ENCODE measurements at places on chromosomes 12 and 14.

GRCh38 chr12:4311776-4312175, 9.2 kb upstream of the TIGAR start:
- DNase-seq: no peak

- peak; percentile 87 for DNase-seq
Observed at GRCh38 chr12:46430340-46430948, 57.9 kb upstream of the SLC38A2 start.

- peak; percentile 70 for DNase-seq
Observed at GRCh38 chr12:53550595-53550994, 43.3 kb upstream of the NPFF start.

- DNase-seq: peak; percentile 31
Observed at GRCh38 chr14:62006116-62006731, 244.0 kb downstream of the SNAPC1 start.

DNA sequence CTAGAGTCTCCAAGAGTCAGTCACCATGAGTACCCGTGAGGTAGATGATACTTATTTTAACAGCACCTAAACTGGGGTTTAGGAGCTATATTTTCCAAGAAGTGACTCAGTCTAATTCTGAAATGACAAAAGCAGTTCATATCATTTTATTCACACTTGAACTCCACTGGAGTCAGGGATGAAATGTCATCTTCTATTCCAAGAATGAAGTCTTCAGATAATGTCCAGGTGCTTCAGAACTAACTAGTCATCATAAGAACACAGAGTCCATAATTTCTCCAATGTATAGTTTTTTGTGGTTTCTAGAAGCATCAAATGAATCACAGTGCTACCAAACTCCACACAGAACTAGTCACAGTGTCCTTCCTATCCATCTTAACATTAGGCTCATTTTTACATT, 13.3 kb downstream of the DNM1L start:
- no peak for DNase-seq

- DNase-seq: no peak
Observed at GRCh38 chr14:85618978-85619377, 89.0 kb downstream of the FLRT2 start.

- DNase-seq: no peak
Observed at GRCh38 chr12:64731683-64732082, 27.5 kb downstream of the GNS start.

DNA sequence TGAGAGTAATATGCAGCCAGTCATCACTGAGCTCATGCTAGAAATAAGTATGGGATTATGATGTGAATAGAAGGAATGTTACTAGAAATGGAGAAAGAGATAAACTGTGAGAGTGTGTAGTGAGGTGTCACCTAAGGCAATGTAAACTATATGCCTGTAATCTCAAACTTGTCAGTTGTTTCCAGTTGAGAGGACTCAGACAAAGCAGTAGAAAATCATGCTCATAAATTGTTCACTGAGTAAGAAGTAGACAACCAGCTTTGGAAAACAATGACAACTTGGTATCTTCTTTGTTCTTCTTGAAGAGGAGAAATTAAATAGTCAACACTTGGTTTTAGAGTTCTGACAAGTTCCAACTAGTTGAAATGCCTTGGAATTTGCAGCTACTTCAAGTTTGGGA, 148.5 kb upstream of the OR4E1 start:
- DNase-seq: no peak

- DNase-seq: no peak
Observed at GRCh38 chr12:46920499-46920898, 94.7 kb upstream of the SLC38A4 start.

GRCh38 chr14:92645841-92646478, 102.5 kb downstream of the LGMN start:
- peak; percentile 93 for DNase-seq

GRCh38 chr14:75375983-75376382, 51.8 kb upstream of the JDP2 start:
- DNase-seq: no peak

GRCh38 chr14:68782091-68782981, 10.5 kb downstream of the ZFP36L1 start:
- no peak for DNase-seq

GRCh38 chr14:54762296-54762695, 140.3 kb downstream of the GCH1 start:
- DNase-seq: peak; percentile 56

DNA sequence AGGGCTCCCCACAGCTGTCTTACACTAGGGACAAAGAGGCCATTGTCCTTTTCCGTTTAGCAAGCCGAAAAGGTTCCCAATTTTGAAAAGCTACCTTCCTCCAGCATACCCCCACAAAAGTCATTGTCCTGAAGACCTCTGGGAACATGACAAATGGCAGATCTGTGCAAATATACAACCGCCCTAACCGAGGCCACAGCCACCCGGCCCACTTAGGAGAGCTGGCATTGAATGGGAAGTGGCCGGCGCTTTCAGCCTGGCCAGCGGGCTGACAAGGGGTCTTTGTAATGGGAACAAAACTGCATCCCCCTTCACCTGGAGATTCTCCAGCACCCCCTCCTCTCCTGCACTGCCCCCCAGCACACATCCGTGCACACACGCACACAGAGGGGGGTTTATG, 48.1 kb upstream of the VASH1 start:
- DNase-seq: no peak

GRCh38 chr12:92175961-92176360, 30.3 kb upstream of the BTG1 start:
- no peak for DNase-seq

- no peak for DNase-seq
Observed at GRCh38 chr12:5524116-5524768, 92.3 kb downstream of the NTF3 start.

GRCh38 chr14:106633721-106634120, 1107.3 kb downstream of the TMEM121 start:
- no peak for DNase-seq

GRCh38 chr12:11715621-11716020, 66.1 kb downstream of the ETV6 start:
- DNase-seq: no peak

DNA sequence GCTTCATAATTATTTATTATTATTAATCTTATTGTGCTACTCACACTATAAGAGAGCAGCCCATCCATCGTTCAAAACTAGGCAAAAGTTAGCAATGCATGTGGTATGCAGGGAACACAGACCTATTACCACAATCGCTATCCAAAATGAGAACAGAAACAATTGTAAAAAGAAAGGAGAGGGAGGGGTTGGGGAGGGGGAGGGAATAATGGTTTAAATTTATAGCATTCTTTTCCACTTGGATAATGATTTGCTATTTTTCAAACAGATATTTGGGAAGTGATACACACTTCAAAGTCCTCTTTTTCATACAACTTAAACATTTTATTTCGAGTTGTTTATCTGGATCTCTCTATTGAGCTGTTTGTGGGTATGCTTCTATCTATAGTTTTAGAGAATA, 248.6 kb upstream of the SOX5 start:
- peak; percentile 50 for DNase-seq

GRCh38 chr12:83018088-83018487, 331.4 kb downstream of the TMTC2 start:
- DNase-seq: peak; percentile 34

DNA sequence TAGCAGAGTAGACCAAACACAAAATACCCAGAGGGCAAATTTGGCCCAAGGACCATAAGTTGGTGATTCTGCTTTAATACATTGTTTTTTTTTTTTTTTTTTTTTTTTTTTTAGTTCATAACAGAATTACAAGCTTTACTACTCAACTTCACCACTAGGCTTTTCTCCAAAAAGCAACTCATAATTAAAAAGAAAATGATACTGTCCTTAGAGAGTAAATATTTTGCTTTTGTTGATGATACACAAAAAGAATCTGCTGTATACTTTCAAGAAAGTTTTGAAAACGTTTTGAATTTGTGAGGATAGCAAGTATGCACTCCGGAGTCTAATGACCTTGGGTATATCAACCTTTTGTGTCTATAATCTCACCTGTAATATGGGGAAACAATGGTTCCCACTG, 68.9 kb upstream of the LMO3 start:
- no peak for DNase-seq

DNA sequence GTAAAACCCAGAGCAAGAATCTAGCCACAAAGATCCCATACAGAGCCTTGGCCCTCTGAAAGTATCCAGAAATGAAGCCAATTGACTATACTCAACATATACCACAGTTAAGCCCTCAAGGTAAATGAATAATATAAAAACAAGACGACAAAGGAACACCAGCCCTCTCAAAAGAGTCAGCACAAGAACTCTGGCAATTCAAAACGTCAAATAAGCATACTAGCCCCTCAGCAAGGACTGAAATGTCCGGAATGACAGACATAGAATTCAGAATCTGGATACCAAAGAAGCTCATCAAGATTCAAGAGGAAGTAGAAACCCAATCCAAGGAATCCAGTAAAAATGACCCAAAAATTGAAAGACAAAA, 49.9 kb downstream of the GTF2A1 start:
- DNase-seq: no peak

GRCh38 chr14:54589076-54589475, 22.1 kb downstream of the SAMD4A start:
- peak; percentile 86 for DNase-seq

- peak; percentile 69 for DNase-seq
Observed at GRCh38 chr12:93784339-93785086, 107.3 kb downstream of the CRADD start.

- peak; percentile 18 for DNase-seq
Observed at GRCh38 chr12:77830583-77831351, at the start of gene NAV3. TSS of gene NAV3 (plus strand) at chr12:77830894. CDS start at chr12:77831462, 568 bp downstream.

DNA sequence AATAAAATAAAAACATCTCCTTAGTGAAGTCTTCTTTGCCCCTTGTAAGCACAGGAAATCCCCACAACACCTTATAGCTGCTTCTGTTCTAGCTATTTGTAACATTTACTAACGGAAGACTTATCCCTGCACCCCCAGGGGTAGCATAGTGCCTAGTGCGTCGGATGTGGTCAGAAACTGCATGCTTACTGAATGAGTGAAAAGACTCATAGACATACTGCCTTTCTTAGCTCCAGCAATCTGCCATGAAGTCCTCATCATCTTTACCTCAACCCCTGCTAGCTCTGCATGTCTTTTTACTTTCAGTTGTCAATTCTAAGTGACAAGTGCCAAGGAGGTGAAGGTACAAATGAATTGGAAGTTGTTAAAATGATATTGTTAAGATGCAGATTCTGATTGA, 12.9 kb downstream of the RIOX1 start:
- DNase-seq: peak; percentile 56

DNA sequence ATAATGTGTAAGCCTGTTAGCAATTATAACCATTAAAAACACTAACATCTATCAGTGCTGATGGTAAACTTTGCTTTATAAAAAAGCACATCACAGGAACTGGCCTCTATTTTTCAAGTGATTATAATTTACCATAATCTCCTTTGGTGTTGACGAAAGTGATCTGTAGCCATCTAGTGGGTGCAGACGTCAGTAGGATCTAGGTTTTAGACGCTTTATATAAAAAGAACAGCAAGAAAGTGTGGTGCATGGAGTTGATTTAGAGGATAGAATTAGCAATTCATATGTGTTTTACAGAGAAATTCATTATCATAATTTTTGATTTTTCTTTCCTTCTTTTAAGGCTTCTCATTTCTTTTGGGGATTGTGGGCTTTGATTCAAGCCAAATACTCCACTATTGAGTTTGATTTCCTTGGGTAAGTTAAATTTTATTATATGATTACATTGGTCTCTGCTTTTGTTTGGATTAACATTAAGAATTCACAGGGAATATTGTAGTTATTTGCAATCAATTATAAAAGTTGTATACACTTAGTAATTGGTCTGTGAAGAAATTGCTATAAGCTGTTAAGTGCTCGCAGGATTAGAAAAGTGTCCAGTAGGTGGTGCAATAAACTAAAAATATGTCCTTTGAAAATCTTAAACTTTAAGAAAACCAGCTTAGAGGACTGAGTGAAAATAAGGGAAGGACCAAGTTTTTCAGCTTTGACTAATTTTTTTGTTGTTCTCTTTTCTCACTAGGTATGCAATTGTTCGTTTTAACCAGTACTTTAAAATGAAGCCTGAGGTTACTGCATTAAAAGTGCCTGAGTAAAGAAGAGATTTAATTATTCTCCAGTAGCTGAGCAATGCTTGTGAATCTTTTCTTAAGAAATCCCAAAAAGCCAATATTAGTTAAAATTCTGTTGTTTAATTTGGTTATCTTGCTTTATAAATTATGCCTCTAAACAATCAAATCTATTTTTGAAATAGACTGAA, 59.5 kb downstream of the ETNK1 start:
- DNase-seq: peak; percentile 40

DNA sequence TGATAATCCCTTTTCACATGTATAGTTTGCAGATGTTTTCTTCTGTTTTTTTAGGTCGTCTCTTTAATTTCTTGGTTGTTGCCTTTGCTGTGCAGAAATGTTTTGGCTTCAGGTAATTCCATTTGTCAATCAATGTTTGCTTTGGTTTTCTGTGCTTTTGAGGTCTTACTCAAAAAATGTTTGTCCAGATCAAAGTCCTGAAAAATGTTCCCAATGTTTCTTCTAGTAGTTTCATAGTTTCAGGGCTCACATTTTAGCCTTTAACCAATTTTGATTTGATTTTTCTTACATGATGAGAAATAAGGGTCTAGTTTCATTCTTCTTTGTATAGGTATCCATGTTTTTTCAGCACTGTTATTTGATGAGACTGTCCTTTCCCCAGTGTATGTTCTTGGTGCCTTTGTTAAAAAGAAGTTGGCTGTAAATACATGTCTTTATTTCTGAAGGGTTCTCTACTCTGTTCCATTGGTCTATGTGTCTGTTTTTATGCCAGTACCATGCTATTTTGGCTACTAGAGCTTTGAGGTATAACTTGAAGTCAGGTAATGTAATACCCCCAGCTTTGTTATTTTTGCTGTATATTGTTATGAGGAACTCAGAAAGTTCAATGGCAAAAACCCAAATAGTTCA, 578.7 kb upstream of the SEL1L start:
- DNase-seq: no peak

DNA sequence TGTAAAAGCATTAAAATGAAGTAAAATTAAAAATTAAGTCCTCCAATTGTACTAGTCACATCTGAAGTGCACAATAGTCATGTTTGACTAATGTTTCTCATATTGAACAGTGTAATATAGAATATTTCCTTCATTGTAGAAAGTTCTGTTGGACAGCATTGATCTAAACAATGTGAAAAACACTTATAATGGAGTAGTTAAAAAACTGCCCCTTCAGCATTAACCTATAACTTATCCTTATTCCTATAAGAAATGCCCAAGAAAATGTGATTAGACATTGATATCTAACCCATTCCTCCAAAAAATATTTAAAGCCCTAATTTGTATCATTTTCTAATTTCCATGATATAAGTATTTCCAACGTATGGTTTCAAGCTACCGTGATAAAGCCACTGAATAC, 210.7 kb downstream of the RASSF9 start:
- no peak for DNase-seq

- DNase-seq: peak; percentile 84
Observed at GRCh38 chr12:43737646-43738045, 20.9 kb downstream of the PUS7L start.

- peak; percentile 16 for DNase-seq
Observed at GRCh38 chr14:83433618-83434017, 1900.0 kb upstream of the SEL1L start.

DNA sequence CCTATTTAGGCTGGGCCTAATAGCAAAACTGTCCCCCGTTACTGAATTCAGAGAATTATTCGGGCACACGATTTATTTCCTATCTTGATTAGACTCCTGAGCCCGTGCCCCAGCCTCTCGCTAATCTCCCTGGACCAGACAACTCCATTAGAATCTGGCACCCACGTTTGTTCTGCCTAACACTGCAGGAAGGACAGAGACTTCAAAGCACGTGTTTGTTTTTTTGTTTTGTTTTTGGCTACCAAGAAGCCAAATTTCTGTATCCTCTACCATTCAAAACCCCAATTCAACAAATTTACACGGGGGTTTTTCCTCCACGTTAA, 4.8 kb downstream of the USP44 start:
- DNase-seq: no peak
